CD8-positive, alpha-beta memory T cell (primary cell): ENCODE measurements at places on chromosomes 3 and 15. TPM values are rescaled to one million over a fixed set of nuclear protein-coding genes. Genes with fewer than 3 reads are reported as not detected.

ACKR2 gene
- total RNA-seq, result 0.92 TPM

FETUB gene
- total RNA-seq, result not detected

GPR149 gene
- total RNA-seq, result not detected

CCDC191 gene
- 1.4 TPM for total RNA-seq

SLC28A2 gene
- total RNA-seq, result not detected

ZNF639 gene
- total RNA-seq, result 41.9 TPM

ZMYND10 gene
- 0.97 TPM for total RNA-seq

CCR3 gene
- not detected for total RNA-seq

UTS2B gene
- not detected for total RNA-seq

C3orf20 gene
- 0.07 TPM for total RNA-seq

GNAT1 gene
- total RNA-seq, result not detected

EBLN2 gene
- 3.2 TPM for total RNA-seq

TNFAIP8L3 gene
- 1.7 TPM for total RNA-seq

- H3K27me3 ChIP-seq, result no peaks in the 10 kb centered on the region
- H3K36me3 ChIP-seq, result no peaks in the 10 kb centered on the region
- no peak for DNase-seq
- no peaks in the 10 kb centered on the region for H3K4me1 ChIP-seq
Measured at GRCh38 chr3:2420919-2421318, 322.3 kb downstream of the CNTN4 start.

GRCh38 chr3:149145356-149145755, 15.9 kb downstream of the HPS3 start:
- H3K27ac ChIP-seq, result no peak overlapping the region
- H3K27me3 ChIP-seq, result no peaks in the 10 kb centered on the region
- peaks cover 17% of the 10 kb centered on the region for H3K4me1 ChIP-seq

GRCh38 chr3:148992027-148992634, 791 bp downstream of the GYG1 start:
- no peaks in the 10 kb centered on the region for H3K27me3 ChIP-seq
- DNase-seq, result no peak
- H3K27ac ChIP-seq, result peak overlapping the region; percentile 68
- peak overlapping the region; percentile 53 for H3K4me3 ChIP-seq
- H3K4me1 ChIP-seq, result peaks cover 26% of the 10 kb centered on the region
- peaks cover 3% of the 10 kb centered on the region for H3K36me3 ChIP-seq

DNA sequence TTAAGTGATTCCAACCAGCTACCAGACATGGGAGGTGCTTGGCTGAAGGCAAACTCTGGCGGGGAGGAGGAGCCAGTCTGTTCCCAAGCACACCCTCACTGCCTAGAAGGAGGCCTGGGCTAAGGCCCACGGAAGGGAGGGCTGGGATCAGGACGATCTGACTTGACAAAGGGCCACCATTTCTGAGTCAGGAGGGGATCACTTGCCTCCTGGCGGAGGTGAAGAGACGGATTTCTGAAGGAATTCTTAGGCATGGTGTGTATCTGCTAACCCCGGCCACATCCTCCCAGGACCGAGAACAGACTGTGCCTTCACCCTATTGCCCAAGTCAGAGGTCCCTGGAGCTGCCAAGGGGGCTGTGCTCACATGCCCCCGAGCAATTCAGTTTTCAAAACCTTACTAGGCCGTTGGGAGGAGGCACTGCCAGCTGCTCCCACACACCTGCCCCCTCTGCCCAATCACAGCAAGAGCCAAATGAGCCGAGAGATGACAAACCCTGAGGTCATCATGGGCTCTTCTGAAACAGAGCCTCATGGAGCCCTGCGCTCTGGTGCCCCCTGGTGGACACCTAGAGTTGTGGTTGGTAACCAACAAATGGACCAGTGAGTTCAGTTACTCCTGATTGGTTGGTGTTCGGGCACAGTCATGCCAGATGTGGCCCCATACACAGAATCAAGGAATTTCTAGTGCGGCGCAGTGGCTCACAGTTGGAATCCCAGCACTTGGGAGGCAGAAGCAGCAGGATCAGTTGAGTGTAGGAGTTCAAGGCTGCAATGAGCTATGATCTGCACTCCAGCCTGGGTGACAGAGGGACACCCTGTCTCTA, 6.5 kb upstream of the TNK2 start:
- peak; percentile 85 for DNase-seq
- no peak overlapping the region for H3K27ac ChIP-seq
- no peaks in the 10 kb centered on the region for H3K36me3 ChIP-seq

DNA sequence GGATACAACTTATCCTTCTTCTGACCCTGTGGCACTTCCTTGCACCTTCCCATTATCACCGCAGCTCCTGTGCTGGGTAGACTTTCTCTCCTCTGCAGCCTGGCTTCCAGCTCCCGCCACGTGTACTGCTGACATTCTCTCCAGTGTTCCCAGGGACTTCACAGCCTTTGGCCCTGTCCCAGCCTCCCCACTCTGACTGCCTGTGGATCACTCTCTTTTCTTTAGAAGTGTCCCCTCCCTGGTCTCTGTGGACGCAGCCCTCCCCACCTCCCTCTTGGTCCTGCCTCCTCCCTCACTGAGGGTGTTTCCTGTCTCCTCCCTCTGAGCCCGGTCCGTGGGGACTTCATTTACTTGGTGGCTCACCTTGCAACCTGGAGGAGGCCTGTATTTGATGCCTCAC, 17.4 kb downstream of the PDIA5 start:
- no peak overlapping the region for H3K4me3 ChIP-seq
- H3K27me3 ChIP-seq, result no peaks in the 10 kb centered on the region
- no peaks in the 10 kb centered on the region for H3K4me1 ChIP-seq
- no peak overlapping the region for H3K27ac ChIP-seq

GRCh38 chr3:54527521-54527920, 400.3 kb downstream of the LRTM1 start:
- H3K4me3 ChIP-seq, result no peak overlapping the region
- no peaks in the 10 kb centered on the region for H3K4me1 ChIP-seq
- no peaks in the 10 kb centered on the region for H3K27me3 ChIP-seq
- DNase-seq, result no peak

- no peaks in the 10 kb centered on the region for H3K4me1 ChIP-seq
- H3K27ac ChIP-seq, result no peak overlapping the region
- no peaks in the 10 kb centered on the region for H3K36me3 ChIP-seq
- H3K4me3 ChIP-seq, result no peak overlapping the region
- H3K27me3 ChIP-seq, result no peaks in the 10 kb centered on the region
Measured at GRCh38 chr3:180466401-180467011, 135.5 kb upstream of the TTC14 start.

- no peaks in the 10 kb centered on the region for H3K4me1 ChIP-seq
- no peak for DNase-seq
- no peak overlapping the region for H3K4me3 ChIP-seq
- H3K27me3 ChIP-seq, result peaks cover 2% of the 10 kb centered on the region
Measured at GRCh38 chr3:122091602-122092295, 36.6 kb downstream of the CD86 start.

GRCh38 chr15:35885870-35886269, 339.9 kb upstream of the DPH6 start:
- DNase-seq, result no peak
- H3K36me3 ChIP-seq, result no peaks in the 10 kb centered on the region
- no peaks in the 10 kb centered on the region for H3K4me1 ChIP-seq
- H3K27me3 ChIP-seq, result no peaks in the 10 kb centered on the region

DNA sequence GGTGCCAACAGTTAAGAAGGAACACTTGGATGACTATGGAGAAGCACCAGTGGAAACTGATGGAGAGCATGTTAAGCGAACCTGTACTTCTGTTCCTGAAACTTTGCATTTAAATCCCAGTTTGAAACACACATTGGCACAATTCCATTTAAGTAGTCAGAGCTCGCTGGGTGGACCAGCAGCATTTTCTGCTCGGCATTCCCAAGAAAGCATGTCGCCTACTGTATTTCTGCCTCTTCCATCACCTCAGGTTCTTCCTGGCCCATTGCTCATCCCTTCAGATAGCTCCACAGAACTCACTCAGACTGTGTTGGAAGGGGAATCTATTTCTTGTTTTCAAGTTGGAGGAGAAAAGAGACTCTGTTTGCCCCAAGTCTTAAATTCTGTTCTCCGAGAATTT, 3.0 kb downstream of the SKIL start:
- H3K36me3 ChIP-seq, result no peaks in the 10 kb centered on the region
- no peak for DNase-seq
- no peaks in the 10 kb centered on the region for H3K27me3 ChIP-seq
- peaks cover 20% of the 10 kb centered on the region for H3K4me1 ChIP-seq
- no peak overlapping the region for H3K27ac ChIP-seq

DNA sequence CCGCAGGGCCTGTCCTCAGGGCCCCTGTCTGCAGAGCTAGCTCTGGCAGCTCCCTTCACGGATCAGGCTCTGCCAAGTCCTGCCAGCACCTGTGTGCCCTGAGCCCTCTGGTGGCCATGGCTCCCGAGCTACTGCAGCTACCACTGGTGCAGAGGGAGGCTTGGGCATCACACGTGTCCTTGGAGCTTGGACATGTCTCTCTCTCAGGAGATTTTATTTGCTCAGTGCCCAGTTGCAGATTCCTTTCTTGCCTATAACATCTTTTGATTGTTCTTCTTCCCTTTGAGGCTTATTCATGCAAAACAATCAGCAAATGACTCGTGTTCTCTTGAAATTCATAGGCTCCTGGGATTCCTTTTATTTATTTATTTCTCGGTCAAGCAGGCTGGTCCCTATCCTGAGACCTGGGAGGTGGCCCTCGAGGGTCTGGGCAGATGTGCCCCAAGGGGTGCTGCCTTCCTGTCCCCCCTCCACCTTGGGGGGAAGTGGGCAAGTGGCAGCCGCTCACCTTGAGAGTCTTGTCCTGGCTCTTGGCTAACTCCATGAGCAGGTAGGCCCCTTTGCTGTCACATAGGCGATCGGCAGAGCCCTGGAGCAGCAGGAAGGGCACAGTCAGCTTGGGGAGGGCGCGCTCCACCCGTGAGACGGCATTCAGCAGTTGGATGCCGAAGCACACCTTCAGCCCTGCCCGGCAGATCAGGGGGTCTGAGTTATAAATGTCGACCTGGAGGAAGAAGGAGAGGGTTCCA, 21.9 kb downstream of the ABTB1 start:
- H3K27ac ChIP-seq, result no peak overlapping the region
- DNase-seq, result peak; percentile 29
- no peak overlapping the region for H3K4me3 ChIP-seq
- no peaks in the 10 kb centered on the region for H3K36me3 ChIP-seq
- H3K4me1 ChIP-seq, result no peaks in the 10 kb centered on the region
- no peaks in the 10 kb centered on the region for H3K27me3 ChIP-seq

DNA sequence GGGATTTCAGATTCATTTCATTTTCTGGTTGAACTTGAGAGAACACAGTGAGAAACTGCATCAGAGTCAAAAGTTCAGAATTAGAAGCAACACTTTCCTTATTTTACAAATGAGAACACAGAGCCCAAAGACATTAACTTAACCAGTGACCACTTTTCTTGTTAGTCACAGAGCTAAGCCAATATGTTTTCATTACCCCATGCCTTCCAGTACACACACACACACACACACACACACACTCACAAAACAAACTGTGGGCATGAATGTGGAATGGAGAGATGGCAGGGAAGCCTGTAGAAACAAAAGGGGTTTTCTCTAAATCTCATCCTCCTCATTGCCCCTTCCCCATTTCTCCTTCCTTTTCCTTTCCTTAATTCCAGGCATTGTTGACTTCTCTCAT, 267.4 kb upstream of the GADL1 start:
- no peaks in the 10 kb centered on the region for H3K36me3 ChIP-seq
- H3K27ac ChIP-seq, result no peak overlapping the region
- no peak overlapping the region for H3K4me3 ChIP-seq
- no peaks in the 10 kb centered on the region for H3K4me1 ChIP-seq

- no peak overlapping the region for H3K4me3 ChIP-seq
- H3K36me3 ChIP-seq, result no peaks in the 10 kb centered on the region
- no peaks in the 10 kb centered on the region for H3K4me1 ChIP-seq
- H3K27me3 ChIP-seq, result no peaks in the 10 kb centered on the region
Measured at GRCh38 chr3:78221796-78222195, 1181.9 kb downstream of the ROBO2 start.

DNA sequence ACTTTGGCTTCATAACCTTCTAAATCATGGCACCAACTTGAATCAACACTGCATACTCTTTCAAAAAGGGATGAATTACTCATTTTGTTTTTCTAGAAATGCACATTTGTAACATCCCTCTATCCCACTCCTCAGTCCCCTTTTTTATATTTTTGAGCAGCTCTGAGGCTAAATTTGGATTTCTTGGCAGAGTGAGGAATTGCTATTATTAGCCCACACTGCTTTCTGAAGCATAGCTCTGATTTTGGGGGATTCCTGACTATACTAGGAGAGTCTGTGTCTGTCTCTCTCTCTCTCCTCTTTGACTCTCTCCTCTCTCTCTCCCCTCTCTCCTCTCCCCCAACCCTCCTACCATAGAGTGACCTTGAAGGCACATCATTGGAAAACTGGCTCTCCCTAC, 76.6 kb downstream of the RBPMS2 start:
- no peaks in the 10 kb centered on the region for H3K36me3 ChIP-seq
- H3K27ac ChIP-seq, result no peak overlapping the region
- H3K27me3 ChIP-seq, result no peaks in the 10 kb centered on the region
- no peak for DNase-seq
- no peak overlapping the region for H3K4me3 ChIP-seq
- peaks cover 47% of the 10 kb centered on the region for H3K4me1 ChIP-seq

- H3K36me3 ChIP-seq, result no peaks in the 10 kb centered on the region
- no peak overlapping the region for H3K4me3 ChIP-seq
- no peak overlapping the region for H3K27ac ChIP-seq
Measured at GRCh38 chr15:64774629-64775493, 528 bp downstream of the RBPMS2 start.

GRCh38 chr3:53711387-53711786, 134.8 kb downstream of the CHDH start:
- H3K27me3 ChIP-seq, result peaks cover 6% of the 10 kb centered on the region
- no peak for DNase-seq
- H3K4me3 ChIP-seq, result no peak overlapping the region
- H3K4me1 ChIP-seq, result no peaks in the 10 kb centered on the region
- no peak overlapping the region for H3K27ac ChIP-seq

GRCh38 chr3:94967196-94967595, 904.3 kb downstream of the NSUN3 start:
- H3K36me3 ChIP-seq, result no peaks in the 10 kb centered on the region
- H3K4me3 ChIP-seq, result no peak overlapping the region
- no peaks in the 10 kb centered on the region for H3K4me1 ChIP-seq
- DNase-seq, result no peak
- H3K27ac ChIP-seq, result no peak overlapping the region
- no peaks in the 10 kb centered on the region for H3K27me3 ChIP-seq
